ENCODE measurements at places on chromosomes 5 and 9.

- DNase-seq: no peak
Observed at GRCh38 chr5:154819546-154819945, 30.9 kb downstream of the FAXDC2 start.

DNA sequence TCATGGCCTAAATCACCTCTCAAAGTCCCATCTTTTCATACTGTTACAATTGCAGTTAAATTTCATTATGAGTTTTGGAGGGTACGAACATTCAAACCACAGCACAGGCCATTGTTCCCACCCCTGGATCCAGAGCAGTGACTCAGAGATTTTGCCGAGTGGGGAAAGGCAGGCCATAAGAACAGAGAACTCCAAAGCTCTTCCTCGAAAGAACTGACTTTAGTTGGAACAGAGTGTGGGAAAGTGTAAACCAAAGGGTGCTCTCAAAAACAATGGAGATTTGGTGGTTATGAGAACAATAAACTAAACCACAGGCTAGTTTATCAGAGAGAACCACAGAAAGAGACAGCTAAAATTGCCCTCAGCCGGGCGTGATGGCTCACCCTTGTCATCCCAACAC is 19.4 kb upstream of the GRPEL2 start:
- DNase-seq: no peak

DNA sequence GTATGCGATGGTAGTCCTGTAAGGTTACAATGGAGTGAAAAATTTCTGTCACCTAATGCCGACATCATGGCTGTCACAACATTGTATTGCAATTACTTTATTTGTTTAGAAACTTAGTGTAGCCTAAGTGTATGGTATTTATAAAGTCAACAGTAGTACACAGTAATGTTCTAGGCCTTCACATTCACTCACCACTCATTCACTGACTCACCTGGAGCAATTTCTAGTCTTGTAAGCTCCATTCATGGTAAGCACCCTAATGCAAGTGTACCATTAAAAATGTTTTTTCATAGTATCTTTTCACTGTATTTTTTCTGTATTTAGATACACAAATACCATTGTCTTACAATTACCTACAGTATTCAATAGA is 58.5 kb downstream of the ATP10B start:
- no peak for DNase-seq

- no peak for DNase-seq
Observed at GRCh38 chr9:19804431-19804830, 15.6 kb upstream of the SLC24A2 start.

Data from DMS79 treated with DMSO at 0.1 percent for 48 hours (cell line).